ENCODE measurements at places on chromosomes 1 and 21.

GRCh38 chr1:151003180-151003579 lies 3.5 kb downstream of the MINDY1 start:
- DNase-seq, result no peak

GRCh38 chr1:167775178-167775577 lies 53.4 kb downstream of the MPZL1 start:
- DNase-seq, result no peak

GRCh38 chr1:172588296-172589291 lies 55.6 kb downstream of the SUCO start:
- no peak for DNase-seq

GRCh38 chr1:69504730-69505252 lies 62.9 kb upstream of the LRRC7 start:
- no peak for DNase-seq

- DNase-seq, result no peak
Observed at GRCh38 chr1:39065542-39065941, 39.4 kb downstream of the NDUFS5 start.

- no peak for DNase-seq
Observed at GRCh38 chr1:23922321-23922943, 9.3 kb upstream of the CNR2 start.

DNA sequence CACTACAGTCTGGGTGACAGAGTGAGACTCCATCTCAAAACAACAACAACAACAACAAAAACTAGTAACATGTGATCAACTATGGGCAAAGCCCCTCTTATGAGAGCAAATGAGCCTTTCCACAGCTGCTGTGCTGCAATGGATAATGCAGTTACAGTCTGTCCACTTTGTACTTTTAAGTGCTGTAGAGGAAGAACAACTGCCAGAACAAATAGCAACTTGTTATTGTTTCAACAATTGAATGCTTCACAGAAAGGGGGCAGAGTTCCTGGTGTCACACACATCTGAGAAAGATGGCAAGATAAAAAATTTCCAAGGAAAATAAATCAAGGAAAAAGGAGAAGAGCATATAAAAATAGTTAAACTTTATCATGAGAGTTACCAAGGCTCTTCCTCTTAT lies 243.6 kb upstream of the DMRTA2 start:
- DNase-seq, result no peak

DNA sequence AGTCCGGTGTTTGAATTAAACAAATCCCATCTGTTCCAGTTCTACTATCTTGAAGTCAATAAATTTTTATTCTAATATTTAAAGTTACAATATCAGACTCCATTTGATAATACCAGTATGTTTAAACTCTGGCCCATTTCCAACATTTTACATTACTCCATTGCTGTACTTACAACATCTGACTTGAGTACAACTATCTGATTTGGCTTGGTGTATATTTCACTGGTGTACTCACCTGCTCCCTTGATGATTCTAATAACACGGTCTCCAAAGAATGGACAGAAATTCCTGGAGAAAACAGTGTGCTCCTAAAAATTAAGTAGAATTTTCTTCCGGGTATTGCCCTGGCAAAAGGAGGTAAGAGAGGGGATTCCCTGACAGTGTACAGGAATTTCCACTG lies 680.5 kb upstream of the ADAMTS5 start:
- no peak for DNase-seq

DNA sequence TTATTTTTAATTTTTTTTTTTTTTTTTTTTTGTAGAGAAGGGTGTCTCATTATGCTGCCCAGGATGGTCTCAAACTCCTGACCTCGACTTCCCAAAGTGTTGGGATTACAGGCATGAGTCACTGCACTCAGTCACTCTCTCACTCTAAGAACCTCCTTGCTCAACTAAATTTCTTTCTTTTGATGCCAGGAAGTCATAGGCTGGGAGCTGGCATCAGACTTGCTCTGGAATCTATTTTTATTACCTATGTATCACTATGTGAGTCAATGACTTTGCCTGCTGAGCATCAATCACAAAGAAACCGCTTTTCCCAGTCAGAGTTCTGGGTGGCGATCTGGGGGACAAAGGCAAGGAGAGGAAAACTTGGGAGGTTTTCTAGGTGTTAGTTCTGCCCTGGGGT lies 35.5 kb upstream of the PARP1 start:
- DNase-seq, result no peak

DNA sequence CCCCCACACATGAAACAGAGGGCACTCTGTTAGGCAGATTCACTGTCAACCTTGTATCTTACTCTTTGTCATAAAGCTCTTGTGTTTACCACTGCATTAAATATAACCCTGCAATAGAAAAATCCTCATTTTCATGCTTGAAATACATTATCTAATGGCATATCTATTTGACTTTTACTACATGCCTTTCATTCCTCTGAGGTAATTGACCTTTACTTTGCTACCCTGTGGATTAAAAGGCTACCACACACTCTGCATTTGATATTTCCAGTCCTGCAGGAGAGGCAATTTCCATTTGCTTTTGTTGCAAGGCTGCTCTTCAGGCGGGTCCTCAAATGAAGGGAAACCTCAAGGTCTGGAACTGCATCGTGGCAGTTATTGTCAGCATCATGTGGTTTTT lies 238.0 kb downstream of the NTNG1 start:
- DNase-seq, result no peak

DNA sequence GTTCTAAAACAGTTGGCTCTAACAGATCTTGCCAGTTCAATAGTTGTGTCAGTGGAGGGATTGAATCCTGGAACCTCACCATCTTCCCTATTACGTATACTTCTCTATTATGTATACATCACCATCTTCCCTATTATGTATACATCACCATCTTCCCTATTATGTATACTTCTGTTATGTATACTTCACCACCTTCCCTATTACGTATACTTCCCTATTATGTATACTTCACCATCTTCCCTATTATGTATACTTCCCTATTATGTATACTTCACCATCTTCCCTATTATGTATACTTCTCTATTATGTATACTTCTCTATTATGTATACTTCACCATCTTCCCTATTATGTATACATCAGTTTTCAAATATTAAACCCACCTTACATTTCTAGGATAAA lies 34.4 kb upstream of the HP1BP3 start:
- DNase-seq, result no peak

GRCh38 chr1:234484218-234484617 lies 5.2 kb upstream of the TARBP1 start:
- DNase-seq, result no peak

DNA sequence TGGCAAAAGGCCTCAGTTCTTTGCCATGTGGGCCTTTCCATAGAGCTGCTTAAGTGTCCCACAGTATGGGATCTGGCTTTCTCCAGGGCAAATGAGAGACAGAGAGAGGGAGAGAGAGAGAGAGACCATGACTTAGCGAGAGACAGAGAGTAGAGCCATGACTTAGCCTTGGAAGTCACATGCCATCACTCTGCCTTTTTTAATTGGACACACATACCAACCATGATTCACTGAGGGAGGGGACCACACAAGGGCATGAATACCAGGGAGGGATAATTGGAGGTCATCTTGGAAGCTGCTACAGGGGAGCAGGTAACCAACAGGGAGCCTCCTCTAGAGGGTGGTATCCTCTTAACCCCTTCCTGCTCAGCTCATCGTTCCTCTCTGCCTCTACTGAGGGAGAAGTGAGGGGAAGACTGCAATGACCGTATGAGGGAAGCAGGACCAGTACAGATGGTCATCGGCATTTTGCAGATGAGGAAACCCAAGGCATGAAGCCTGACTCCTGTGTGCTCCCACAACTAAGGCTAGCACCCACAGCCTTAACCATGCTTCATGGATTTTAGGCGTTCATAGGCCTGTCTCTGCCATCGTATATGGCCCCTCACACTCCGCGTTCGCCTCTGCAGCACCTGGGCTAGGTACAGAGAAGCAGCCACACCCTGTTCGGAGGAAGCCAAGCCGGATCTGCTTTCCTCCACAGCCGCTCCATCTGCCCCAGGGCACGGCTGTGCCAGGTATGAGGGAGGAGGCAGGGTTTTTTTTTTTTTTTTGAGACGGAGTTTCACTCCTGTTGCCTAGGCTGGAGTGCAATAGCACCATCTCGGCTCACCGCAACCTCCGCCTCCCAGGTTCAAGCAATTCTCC lies 38.6 kb downstream of the MEF2D start:
- no peak for DNase-seq

DNA sequence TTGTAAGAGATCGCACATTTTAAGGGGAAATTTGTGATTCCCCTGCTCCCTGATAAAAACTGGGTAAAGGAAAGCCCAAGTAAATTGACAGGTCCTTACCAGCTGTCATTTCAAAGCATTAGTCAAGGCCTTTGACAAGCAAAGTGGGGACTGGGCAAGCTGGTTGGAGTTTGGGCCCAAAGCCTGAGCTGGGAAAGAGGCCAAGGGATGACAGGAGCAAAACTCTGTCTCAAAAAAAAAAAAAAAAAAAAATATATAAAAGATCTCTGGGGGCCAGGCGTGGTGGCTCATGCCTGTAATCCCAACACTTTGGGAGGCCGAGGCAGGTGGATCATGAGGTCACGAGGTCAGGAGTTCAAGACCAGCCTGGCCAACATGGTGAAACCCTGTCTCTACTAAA lies 36.9 kb downstream of the SLC2A1 start:
- DNase-seq, result no peak

- no peak for DNase-seq
Observed at GRCh38 chr1:155247667-155248553, 7.4 kb downstream of the ENTREP3 start.

DNA sequence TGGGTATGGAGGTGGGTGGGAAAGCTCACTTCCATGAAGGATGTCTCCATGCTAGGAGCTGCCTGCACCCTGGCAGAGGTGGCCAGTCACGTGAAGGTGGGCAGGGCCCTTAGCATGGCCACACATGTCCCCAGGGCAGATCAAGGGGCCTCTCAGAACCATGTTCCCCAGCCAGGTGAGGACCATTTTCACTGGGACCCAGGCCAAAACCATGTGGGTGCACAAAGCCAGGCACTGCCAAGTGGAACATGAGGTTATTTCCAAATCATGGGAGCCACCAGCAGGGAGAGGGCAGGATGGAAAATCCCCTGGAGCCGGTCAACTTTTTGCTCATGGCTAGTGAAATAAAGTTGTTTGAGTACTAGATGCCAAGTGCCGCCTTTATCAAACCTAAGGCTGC lies 9.7 kb downstream of the ZNF692 start:
- no peak for DNase-seq

DNA sequence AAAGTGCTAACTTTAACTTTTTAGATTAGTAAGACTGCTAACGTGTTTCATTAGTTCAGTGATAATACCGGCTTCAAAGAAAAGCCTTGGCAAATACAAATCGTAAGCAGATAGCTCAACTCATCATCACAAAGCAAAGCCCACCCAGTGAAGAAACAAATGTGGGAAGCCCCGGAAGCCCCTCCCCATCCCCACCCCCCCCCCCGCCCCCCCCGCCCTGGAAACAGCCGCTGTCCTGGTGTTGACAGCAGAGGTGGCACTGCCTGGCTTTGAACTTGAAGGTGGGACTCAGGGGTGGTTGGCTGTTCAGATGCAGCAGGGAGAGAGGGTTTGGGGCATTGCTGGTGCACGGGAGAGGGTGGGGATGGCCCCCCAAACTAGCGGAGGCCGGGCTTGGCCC lies 14.1 kb downstream of the PDXK start:
- no peak for DNase-seq

- no peak for DNase-seq
Observed at GRCh38 chr1:2946999-2947690, 74.1 kb upstream of the ACTRT2 start.

DNA sequence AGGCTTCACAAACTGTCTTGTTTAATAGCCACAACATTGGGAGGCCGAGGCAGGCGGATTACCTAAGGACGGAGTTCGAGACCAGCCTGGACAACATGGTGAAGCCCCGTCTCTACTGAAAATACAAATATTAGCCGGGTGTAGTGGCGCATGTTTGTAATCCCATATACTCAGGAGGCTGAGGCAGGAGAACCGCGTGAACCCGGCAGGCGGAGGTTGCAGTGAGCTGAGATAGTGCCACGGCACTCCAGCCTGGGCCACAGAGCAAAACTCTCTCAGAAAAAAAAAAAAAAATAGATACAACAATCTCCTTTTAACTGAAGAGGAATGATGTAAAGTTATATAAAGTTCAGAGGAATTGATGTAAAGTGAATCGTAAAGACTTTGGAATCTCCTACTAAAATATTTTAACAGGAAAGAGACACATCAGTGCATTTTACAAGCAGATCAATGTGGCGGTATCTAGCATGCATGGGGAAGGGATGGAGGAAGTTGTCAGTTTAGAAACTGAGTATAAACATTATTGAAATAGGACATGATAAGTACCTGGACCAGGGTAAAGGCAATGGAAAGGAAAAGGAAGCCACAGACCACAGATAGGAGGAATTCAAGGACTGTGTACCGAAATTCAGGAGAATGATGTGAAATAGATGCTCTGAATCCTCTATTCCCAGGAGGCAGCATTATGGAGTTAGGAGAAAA lies 41.5 kb downstream of the PTPRC start:
- DNase-seq, result no peak

- DNase-seq, result no peak
Observed at GRCh38 chr1:116123837-116124533, 12.8 kb downstream of the MAB21L3 start.

DNA sequence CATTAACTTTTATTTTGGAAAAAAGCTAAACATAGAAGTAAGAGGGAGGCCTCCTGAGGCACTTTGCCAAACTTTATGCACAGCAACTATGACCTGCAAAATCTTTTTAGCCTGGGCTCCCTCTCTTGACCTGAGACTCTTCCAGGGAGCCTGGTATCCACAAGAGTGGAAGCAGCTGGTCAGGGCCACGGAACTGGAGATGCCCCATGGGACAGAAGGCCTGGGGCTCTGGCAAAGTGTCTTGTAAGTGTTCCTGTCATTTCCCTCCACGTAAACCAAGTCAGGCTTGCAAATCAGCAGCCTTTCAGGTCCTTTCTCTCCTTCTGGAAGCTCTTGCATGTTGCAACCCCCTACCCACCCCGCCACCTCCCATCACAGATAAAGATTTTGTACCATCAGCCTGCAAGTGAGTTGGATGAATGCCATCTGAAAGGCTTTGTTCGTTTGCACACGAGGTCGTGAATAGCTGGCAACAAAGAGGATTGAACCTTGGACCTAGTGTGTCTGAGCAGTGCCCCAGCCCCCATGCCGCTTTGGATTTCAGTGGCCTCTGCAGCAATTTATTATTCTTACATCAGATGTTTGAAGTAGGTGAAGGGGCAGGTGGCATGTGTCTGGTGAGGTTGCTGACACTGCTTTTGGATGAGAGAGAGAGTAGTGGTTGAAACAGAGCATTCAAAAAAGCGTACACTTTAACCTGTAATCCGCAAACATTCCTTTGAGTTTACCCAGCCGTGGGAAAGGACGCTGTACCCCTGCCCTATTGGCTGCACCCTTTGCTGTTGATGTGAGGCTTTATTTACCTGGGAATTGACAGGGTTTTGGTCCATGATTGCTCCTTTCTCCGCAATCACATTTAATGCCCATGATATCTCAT lies 91.6 kb downstream of the GALNT2 start:
- no peak for DNase-seq

GRCh38 chr1:19367584-19368041 lies 55.5 kb downstream of the SLC66A1 start:
- DNase-seq, result no peak

GRCh38 chr1:22296701-22297591 lies 154.0 kb upstream of the WNT4 start:
- DNase-seq, result no peak
